ENCODE measurements at places on chromosomes 4 and X.

GRCh38 chrX:3638280-3638873 lies 75.1 kb downstream of the PRKX start:
- no peak for DNase-seq

- no peak for DNase-seq
Observed at GRCh38 chr4:81651243-81651899, 179.7 kb upstream of the RASGEF1B start.

- no peak for DNase-seq
Observed at GRCh38 chr4:107083-107443, 17.2 kb upstream of the ZNF718 start.

- DNase-seq = no peak
Observed at GRCh38 chrX:34467437-34467836, 189.6 kb downstream of the TMEM47 start.

- no peak for DNase-seq
Observed at GRCh38 chr4:155541716-155542115, 124.9 kb upstream of the GUCY1A1 start.
